Left colon (tissue), 2 donors: ENCODE measurements at places on chromosomes 2 and 18. TPM values are rescaled to one million over a fixed set of nuclear protein-coding genes. Genes with fewer than 3 reads are reported as not detected.

Gene CIAO1
- 68.8 TPM for total RNA-seq

Gene SERPINB13
- not detected for total RNA-seq

DNA sequence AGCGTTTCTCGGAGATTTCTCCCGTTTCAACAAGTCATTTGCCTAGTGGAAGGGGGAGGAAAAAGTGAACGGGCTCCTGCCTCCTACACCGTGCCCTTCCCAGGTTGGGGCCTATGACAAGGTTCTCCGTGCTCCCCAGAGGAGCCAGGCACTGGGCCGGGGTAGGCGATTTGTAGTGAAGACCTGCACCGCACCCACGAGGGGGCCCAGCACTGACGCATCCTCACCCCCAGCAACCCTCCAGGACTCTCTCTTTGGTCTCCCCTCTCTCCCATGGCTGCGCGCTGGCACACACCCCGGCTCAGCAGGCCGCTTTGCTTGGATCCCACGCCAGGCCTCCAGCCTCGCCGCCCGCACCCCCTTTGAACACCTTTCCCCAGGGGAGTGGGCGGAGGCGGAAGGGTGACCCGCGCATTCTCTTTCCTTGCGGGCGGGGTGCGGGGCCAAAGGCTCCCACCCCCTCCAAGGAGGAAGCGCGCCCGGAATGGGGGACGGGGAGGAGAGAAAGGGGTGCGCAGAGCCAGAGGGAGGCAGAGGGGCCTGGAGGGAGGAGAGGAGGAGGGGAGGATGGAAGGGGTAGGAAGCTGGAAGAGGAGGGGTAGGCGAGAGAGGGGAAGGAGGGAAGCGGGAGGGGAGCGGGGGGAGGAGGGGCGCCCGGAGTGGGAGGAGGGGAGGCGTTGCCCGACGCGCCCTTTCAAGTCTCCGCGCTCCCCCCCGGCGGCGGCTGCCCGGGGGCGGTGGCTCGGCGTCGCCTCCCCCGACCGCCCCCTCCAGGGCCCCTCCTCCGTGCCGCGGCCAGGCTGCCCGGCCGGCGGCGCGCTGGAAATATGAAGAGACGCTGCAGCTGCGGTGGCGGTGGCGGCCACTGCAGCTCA is at the start of gene APCDD1:
APCDD1 (plus strand) TSS at position 830 of the 875 bp plus-strand sequence. CDS start 347 bp downstream, outside the sequence.
- peak; percentile 46 for DNase-seq

GRCh38 chr2:183903026-183903425 is 695.3 kb upstream of the ZNF804A start:
- no peak for DNase-seq

- no peak for DNase-seq
Measured at GRCh38 chr2:196162586-196163175, 8.7 kb downstream of the STK17B start.

Gene SERPINB11
- total RNA-seq, result not detected

DNA sequence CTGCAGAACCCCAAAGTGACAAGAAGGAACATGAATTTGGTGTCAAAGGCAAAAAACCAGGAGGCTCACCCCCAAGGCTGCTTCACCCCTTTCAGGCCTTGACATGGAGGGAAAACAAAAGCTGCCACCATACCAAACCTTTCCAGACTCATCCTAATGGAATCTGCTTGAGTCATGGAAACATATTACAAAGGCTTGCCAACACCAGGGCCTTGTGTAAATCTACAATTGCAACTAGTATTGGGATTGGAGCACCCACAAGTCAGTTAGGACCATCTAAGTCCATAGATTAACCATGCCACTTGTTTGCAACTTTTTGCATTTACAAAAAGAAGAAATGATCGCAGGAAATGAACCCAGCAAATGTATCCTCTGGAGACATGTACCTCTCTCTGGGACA is 297.6 kb downstream of the CDCA7 start:
- DNase-seq, result no peak

DNA sequence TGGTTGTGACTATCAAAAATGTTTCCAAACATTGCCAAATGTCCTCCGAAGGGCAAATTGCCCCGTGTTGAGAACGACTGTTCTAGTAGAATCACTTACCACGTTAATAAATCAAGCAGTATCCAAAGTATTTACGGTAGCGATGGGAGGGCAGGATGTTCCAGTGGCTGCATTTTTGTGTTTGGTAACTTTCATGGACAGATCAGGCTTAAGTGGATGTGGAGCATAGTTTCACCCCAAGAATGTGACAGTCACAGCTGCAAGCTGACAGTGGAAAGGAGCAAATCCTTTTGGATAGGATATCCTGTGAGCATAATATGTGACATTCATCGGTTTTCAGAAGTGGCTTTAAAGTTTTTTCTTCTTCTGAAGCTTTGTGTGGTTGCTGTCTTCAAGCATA is 46.3 kb upstream of the DARS1 start:
- DNase-seq, result no peak
